Fibroblast of skin of scalp (primary cell): ENCODE measurements at places on chromosomes 1 and 21.

- DNase-seq: no peak
These were observed 215.0 kb downstream of the DAB1 start for GRCh38 chr1:57208741-57209302.

- DNase-seq: no peak
These were observed 62.3 kb downstream of the ZNF644 start for GRCh38 chr1:90959352-90960206.

GRCh38 chr21:33026878-33027400 is 1.2 kb downstream of the OLIG2 start:
- DNase-seq: no peak

DNA sequence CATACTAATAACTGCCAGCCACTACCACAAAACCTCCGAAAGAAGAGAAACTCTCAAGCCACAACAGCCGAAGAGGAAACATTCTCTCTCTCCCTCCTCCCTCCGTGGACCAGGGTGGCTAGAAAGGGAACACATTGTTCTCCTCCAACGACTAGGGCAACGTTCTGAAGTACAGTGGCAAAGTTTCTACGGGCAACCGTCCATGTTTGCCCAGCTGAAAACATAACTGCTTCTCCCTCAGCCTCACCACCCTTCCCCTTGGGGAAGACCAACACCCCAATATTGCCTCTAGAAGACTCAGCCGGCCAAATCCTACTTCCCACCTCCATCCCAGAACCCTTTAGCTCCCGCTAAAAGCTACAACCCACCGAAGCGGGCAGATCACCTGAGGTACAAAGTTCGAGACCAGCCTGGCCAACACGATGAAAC is 2.0 kb downstream of the GLUL start:
- DNase-seq: no peak

DNA sequence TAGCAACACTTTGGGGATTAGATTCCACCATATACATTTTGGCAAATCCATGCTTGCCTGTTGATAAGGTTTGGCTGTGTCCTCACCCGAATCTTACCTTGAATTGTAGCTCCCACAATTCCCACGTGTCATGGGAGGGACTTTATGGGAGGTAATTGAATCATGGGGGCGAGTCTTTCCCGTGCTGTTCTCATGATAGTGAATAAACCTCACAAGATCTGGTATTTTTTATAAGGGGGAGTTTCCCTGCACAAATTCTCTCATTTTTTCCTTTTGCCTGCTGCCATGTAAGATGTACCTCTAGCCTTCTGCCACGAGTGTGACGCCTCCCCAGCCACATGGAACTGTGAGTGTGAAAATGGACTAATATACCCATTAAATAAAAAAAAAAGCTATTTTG is 265.3 kb downstream of the MRPL39 start:
- DNase-seq: no peak

DNA sequence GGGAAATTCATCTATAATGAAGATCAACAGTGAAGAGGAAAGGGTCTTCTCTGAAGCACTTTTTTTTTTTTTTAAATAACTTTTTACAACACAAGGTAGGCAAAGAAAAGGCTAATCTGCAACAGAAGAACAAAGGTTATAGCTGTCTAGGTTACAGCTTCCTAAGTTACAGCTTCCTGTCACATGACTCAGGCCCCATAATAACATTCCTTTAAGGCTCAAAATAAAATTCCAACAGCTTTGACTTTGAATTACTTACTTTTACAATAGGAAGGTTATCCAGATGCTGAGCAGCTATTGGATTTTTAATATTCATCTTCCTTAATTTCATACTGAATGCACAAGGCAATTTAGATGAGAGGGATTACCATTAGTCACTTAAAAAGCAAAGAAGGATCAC is 40.4 kb upstream of the TMEM61 start:
- peak; percentile 44 for DNase-seq

- DNase-seq: no peak
These were observed 126.0 kb upstream of the KCNJ6 start for GRCh38 chr21:38042246-38042645.

GRCh38 chr21:44370027-44370735 is 16.8 kb downstream of the TRPM2 start:
- peak; percentile 7 for DNase-seq

GRCh38 chr1:15400627-15401026 is 9.1 kb upstream of the EFHD2 start:
- DNase-seq: no peak

- DNase-seq: no peak
These were observed 15.8 kb downstream of the INPP5B start for GRCh38 chr1:37931102-37931360.

GRCh38 chr1:227954163-227954850 is 6.6 kb upstream of the WNT9A start:
- DNase-seq: no peak

- DNase-seq: peak; percentile 57
These were observed 22.7 kb downstream of the LRRC8D start for GRCh38 chr1:89843273-89844130.

DNA sequence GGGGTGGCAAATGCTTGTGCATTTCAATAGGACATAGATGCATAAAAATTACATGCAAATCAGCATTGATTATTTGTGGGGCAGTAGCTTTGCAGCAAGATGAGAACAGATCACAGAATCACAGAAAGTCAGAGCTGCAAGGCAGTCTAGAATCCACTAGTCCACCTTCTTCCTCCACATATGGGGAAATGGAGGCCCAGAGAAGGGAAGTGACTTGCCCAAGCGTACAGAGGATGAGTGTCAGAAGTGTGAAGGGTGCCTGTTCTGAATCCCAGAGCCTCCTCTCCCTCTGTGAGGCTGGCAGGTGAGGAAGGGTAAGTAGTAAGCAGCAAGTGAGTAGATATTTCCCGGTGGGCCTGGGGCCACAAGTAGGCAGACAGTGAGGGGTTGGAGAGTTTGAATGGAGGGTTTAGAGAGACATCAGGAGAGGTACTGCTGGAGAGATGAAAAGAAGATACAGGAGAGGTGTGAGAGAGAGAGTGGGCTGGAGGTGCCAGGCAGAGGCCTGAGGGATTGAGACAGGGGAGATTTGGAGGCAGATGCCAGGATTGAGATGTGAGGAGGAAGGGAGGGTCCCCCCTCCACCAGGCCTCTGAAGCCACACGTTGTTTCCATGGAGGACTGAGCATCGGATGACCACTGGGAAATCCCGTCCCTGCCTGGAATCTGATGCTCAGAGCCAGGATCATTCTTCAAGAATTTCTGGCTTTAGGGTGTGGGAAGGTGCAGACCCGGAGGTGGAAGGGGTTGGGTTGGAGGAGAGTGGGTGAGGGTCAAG is 4.8 kb upstream of the MYOG start:
- no peak for DNase-seq

GRCh38 chr1:52707927-52708655 is 9.9 kb upstream of the COA7 start:
- peak; percentile 72 for DNase-seq

GRCh38 chr1:166859597-166859996 is 16.5 kb downstream of the TADA1 start:
- no peak for DNase-seq

DNA sequence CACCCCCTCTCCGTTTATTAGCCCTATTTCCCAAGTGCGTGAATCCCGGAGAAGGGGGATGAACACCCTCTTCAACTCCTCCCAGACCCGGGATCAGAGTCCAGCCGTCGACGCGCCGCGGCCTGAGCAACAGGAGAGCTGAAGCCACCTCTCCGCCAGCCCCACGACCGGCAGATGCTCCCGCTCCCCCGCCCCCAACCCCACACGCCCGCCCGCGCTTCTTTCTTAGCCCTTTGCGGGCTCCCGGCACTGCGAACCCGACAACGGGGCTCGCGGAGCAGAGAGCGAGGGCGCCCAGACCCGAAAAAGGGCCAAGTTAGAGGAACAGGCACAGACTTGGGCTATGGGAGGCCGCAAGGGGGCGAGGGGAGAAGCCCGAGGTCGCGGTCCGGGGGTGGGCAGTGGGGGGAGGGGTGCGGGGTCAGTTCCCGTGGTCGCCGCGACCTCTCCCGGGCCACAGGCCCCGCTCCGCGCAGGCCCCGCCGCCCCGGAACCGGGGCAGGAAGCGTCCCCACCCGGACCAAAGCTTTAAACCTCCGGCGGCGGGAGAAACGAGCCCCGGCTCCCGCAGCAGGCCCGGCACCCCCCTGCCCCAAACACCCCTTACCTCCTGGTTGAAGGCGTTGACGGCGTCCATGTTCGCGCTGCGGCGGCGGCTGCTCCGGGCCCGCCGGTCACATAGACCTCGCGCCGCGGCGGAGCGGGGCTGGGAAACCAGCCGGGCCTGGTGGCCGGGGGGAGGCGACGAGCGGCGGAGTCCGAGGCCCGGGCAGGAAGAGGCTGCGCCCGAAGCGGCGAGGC is 662 bp downstream of the SCAF4 start:
- peak; percentile 26 for DNase-seq

- no peak for DNase-seq
These were observed 2.2 kb upstream of the FBLIM1 start for GRCh38 chr1:15756143-15757015.

GRCh38 chr1:246151796-246152434 is 355.2 kb downstream of the SMYD3 start:
- DNase-seq: no peak

GRCh38 chr1:64405833-64406232 is 64.1 kb upstream of the CACHD1 start:
- no peak for DNase-seq

- no peak for DNase-seq
These were observed 41.5 kb upstream of the HAO2 start for GRCh38 chr1:119327094-119327449.

- DNase-seq: no peak
These were observed 406.9 kb upstream of the CXADR start for GRCh38 chr21:17105932-17106331.

DNA sequence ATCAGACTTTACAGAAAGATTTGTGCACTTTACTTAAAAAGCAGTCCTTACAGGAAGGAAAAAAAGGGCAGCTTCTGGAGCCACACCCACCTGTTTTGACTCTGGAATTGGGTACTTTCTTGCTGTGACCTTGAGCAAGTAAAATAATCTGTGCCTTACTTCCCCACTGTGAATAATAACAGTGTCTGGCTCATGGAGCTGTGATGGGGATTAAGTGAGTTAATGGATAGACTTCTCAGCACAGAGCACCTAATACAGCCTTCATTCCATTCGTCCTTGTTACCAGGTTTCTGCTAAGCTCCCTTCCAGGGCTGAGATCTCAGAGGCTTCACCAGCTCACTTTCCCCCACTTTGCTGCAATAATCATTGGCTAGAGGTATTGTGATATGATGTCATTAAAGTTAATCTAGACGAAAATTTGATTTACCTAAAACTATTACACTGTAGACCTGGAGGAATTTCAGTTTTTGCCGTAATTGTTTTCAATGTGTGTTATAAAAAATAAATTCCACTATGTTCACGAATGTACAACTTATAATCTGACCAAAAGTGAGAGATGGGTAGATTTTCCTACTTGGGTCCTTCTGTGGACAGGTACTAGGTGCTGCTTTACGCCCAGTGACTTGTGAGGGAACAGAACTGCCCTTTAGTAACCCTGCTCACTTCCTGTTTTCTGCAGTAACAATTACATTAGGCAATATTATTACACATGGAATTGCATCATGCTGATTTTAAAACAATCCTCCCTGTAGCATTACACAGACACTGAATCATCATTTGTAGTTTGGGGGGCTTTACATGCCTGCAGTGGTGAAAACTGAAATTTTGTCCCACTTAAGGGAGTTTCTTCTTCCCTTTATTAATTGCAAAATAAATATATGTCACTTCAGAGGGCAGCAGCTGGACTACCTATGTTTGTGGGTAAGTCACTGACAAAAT is 19.7 kb upstream of the ABCG1 start:
- DNase-seq: peak; percentile 71

GRCh38 chr1:35557118-35557610 is at the start of gene KIAA0319L:
Gene KIAA0319L (minus strand): TSS chr1:35557403. CDS start chr1:35554491, 2,912 bp downstream.
- no peak for DNase-seq

GRCh38 chr21:29550205-29550604 is 251.5 kb downstream of the BACH1 start:
- no peak for DNase-seq

DNA sequence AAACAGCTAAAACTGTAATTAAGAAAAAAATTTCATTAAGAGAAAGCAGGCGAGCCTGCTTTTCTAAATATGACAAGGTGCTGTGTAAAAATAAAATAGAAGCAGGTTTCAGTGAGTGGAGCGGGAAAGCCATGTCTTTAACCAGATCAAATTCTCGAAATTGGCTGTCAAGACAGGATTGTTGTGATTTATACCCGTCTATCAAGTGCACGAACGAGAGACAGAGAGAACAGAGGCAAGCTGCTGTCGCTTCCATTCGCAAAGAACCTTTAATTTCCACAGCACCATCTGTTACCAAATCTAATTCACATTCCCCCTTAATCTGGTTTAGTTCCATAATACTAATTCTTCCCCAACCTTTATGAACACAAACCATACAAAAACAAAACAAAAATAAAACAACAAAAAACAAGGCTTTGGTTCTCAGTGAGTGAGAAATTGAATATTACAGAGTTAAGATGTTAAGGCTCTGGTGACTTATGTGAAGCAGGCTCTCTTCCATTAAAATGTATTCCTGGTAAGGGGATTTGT is 35.0 kb downstream of the ESRRG start:
- no peak for DNase-seq

- DNase-seq: no peak
These were observed 9.0 kb upstream of the TBX19 start for GRCh38 chr1:168271636-168272035.

DNA sequence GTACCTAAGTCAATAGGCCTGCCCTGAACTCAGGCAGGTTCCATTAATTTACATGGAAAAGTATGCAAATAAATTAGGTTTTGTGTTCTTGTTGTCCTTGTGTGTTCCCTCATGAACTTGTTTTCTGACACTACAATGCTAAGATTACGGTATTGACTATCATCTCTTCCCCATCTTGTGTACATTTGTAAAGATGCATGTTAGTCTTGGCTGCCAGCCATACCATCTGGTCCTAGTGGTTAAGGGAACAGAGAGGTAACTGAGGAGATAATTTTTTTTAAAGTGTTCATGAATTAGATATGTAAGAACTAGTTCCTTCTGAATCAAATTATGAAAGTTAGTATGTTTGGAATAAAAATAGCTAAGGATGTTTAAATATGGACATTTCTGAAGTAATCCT is 167.6 kb upstream of the ADAMTS5 start:
- peak; percentile 16 for DNase-seq

- DNase-seq: peak; percentile 43
These were observed 10.5 kb upstream of the IRF2BP2 start for GRCh38 chr1:234620272-234621126.

- DNase-seq: no peak
These were observed 67.6 kb downstream of the MTR start for GRCh38 chr1:236862615-236863211.

- DNase-seq: peak; percentile 75
These were observed 60.6 kb downstream of the WNT9A start for GRCh38 chr1:227886993-227887696.
